MG63 (cell line): ENCODE measurements at places on chromosomes 12 and 14.

GRCh38 chr12:124270671-124271070 is 24.2 kb upstream of the RFLNA start:
- DNase-seq = no peak

DNA sequence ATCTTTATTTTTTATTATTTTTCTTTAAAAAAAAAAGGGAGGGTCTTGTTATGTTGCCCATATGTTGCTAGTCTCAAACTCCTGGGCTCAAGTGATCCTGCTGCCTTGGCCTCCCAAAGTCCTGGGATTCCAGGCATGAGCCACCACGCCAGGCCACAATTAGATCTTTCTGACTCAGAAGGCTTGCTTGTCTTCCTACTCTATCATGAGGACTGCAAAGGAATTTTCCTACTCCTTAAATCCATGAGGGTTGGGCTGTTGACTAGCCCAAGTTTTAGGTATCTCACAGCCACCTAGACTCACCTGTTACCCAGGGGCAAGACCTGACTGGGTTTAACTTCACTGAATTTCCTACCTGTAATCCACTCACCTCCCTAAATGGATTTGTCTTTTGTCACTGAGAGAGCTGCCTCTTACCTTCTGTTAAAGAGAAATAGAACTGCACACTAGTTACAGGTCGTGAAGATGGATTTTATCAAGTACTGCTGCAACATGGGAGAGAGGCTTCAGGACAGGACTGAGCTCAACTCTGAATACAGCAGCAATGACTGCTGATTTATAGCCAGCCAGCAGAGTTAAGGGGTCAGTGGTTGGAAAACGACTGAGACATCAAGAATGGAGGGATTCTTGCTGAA is 72.3 kb downstream of the B4GALNT3 start:
- DNase-seq = no peak

DNA sequence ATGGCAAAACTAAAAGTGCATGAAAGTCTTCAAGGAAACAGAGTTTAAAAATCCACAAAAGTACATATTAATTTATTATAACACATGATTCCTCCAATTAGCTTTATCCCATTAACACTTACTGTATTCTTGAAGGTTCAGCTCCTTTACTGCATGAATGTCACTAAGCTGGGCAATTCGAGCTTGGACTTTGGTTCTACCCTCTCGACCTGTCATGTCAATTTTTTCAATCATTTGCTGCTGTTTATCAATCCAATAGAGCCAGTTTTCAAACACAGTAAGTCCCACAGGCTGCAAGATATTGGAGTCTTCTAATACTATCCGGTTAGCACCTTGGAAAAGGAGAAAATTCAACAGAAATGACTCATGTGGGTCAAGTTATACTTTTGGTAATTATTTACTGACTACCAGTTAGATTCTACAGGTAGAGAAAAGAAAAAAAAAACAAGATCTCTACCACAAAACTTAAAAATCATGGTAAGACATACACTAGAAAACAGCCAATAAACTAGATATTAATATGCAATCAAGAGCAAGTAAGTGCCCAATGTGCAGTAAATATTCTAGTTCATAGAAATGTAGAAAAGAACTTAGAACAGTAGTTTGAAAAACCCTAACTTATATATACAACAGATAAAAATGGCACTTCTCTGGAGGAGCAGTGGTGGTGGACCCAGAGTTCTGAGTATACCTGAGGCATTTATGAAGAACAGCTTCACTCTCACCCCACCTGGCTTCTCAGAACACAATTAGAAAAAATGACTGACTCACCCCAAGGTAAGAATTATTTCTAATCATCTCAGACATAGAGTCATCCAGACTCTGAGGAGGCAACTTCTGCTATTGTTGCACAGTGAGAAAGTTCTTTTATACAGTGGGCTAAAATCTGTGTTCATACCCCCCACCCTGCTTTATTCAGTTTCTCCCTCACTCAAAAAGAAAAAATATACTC is 67.7 kb downstream of the BCL2L14 start:
- no peak for DNase-seq

DNA sequence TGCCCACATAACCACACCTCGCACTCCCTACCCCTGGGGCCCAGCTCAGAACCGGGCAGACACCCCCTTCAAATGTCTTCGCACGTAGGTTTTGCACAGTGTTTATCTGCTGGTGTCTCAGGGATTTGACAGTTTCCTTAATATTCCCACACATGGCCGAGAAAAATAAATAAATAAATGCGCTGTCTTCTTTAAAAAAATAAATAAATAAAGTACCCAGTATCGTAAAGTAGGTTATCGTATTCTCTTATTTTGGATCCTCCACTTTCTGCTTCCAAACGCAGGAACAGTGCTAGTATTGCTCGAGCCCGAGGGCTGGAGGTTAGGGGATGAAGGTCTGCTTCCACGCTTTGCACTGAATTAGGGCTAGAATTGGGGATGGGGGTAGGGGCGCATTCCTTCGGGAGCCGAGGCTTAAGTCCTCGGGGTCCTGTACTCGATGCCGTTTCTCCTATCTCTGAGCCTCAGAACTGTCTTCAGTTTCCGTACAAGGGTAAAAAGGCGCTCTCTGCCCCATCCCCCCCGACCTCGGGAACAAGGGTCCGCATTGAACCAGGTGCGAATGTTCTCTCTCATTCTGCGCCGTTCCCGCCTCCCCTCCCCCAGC is 710 bp upstream of the FOS start:
- no peak for DNase-seq

- DNase-seq = no peak
Measured at GRCh38 chr12:9404031-9404430, 195.8 kb upstream of the PZP start.

DNA sequence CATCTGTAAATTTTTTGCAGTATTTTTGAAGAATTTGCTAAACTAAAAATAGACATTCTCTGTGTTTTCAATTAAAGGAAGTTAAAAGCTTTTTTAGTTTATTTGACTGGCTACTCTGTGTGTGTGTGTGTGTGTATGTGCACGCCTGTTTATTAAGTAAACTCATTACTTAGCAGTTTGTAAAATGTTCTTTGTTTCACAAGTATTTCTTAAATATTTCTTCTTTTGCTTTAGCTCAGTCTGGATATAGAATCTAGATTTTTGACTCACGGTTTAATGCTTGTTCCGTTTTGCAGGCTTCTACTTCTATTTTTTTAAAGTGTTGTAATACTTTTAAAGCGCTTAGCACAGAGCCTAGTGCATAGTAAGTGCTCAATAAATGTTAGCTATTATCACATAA is 46.5 kb upstream of the KCNMB4 start:
- no peak for DNase-seq

- no peak for DNase-seq
Measured at GRCh38 chr14:89299587-89299986, 117.4 kb downstream of the FOXN3 start.

- no peak for DNase-seq
Measured at GRCh38 chr12:31488737-31489338, 102.1 kb downstream of the DENND5B start.

- DNase-seq = no peak
Measured at GRCh38 chr14:61360796-61361525, 39.6 kb downstream of the PRKCH start.

- no peak for DNase-seq
Measured at GRCh38 chr12:24416423-24417109, 467.1 kb upstream of the SOX5 start.

DNA sequence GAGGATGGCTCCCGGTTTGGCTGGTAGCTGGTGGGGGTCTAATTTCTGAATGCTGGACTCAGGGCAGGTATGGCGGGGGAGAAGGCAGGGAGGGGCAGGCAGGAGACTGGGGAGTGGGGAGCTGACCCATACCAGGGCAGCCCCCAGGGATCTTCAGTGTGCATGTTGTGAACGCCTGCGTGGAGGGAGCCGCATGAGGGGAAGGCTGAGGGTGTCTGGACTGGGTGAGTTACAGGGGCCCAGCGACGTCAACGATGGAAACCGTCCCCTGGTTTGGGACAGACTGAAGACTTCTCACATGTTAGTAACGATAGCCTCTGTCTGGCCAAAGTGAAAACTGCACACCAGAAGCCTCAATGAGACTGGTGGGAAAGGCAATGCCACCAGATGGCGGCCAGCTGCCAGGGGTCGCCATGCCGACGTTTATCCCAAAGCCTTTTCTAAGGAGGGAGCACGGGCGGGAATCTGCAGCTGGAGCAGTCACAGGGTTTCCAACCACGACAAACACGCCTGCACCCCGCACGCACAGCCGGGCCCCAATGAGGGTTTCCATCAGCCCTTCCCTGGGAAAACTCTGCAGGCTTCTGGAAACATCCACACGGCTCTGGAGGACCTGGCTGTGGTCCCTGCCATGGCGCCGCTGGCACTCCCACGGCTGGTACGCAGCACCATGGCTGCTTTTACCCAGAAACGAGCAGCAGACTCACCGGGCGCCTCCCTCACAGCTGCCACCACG is 14.0 kb downstream of the PGAM5 start:
- no peak for DNase-seq

- peak; percentile 3 for DNase-seq
Measured at GRCh38 chr14:69812711-69813110, 15.7 kb upstream of the SLC10A1 start.

DNA sequence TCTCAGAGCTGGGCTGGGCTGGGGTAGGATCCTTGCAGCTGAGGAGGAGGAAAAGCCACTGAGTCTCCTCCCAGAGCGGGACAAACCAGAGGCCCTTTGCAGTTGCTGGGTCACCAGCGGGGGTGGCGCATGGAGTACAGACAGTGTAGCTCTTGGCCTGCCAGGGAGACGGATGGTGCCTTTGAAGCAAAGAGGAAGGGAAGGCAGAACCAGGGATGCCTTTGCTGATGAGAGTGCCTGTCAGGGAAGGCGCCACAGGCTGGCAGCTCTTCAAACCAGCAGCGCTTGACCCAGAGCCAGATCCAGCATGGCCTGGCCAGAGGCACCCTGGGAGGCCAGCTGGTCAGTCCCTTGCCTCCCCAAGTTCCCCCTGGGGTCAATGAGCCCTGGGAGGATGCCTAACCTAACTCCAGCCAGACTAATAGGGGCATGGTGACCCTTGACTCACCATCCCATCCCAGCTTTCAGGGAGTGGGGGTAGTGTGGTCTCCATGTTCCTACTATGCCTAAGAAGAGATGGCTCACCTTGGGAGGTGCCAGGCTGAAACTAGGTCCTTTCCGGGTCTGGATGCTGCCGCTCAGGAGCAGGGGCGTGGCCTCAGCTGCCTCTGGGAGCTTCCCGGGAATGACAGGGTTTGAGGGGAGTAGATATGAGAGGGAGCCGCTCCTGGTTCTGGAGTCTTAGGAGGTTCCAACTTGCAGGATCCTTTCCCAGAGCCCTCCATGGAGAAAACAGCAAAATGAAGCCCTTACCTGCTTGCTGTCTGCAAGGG is 19.8 kb downstream of the VASH1 start:
- DNase-seq = no peak

GRCh38 chr12:131105736-131106348 is 152.1 kb downstream of the ADGRD1 start:
- no peak for DNase-seq

GRCh38 chr12:14138495-14138894 is 157.1 kb upstream of the GRIN2B start:
- peak; percentile 2 for DNase-seq

GRCh38 chr12:122669397-122670070 is 33.6 kb downstream of the HCAR2 start:
- DNase-seq = peak; percentile 77

DNA sequence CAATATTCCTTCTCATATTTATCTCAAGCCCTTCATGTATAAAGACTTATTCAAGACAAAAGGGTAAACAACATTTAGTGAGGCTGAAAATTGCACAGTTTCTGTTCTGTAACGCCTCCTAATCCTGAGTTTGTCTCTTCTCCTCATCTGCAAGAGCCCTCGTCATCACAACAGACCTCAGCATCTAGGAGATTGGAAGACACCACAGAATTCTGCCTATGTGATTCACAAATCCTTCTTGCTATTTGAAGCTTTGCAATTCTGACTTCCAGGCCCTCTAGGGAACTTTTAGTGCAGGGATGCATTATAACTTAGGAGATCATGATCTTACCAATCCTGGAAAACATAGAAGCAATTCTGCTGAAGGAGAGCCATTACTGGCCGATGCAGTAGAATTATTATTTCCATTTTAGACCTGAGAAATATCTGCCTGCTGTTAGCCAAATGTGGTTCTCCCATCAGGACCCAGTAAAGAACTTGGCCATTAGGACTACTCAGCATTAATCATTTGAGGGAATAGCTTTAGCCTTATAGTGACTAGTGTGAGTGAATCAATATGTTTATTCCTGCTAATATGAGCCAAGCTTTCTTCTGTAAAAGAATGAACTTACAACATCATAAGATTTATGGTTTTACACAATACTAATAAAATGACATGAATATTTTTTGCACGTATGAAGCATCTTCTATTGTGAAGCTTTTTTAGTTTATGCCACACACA is 119.5 kb downstream of the ANO4 start:
- no peak for DNase-seq

DNA sequence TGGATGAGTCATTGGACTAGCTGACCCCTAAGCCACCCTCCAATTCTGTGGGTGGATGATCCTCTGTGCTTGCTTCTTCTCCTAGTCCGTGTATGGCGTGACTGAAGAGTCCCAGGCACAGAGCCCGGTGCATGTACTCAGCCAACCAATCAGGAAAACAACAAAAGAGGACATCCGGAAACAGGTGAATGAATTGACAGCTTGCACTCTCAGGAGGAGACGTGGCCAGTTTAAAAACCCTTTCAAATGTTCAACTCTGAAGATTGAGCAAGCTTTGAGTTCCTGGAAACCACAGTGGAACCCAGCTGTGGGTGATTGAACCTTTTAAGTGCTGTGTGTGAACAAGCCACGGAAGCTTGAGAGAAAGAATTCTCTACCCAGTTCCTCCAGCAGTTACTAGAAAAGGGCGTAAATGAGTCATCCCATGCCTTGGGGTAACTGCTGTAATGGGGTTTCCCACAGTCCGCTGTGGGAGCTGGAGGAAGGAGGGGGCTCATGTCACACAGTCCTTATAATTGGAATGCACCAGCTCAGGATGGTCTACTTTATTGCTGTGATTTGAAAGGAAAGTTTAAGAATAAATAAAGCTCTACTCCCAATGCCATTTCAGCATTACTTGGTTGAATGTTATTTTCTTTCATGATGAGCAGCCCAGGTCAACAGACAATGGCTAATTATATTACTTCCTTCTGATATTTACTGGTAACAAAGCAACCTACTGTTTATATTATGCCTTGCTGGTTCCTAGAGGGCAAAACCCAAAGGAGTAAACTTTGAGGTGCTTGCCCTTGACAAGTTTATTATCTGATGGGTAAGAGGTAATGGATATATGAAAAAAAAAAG is 417.0 kb downstream of the DPF3 start:
- peak; percentile 32 for DNase-seq
